ENCODE measurements at places on chromosomes 4 and X.
A peak's percentile ranks its signal among the peaks of the same experiment; 100 is the strongest.

DNA sequence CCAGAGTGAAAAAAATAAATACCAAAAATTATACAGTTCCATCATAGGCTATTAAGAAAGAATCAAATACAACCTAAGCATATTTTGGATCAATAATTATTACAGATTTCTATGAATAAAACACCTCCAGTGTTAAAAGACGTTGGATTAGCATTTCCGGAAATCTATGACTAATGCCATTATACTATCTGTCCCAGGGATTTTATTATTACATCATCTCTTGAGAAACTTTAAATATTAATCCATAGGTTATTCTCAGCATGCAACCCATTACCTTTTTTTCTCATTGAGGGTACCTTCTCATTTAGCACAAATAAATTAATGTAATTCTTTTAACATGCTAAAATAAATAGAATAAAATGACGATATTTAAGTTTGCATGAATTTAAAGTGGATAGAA, 44.6 kb downstream of the CXorf58 start:
- DNase-seq = no peak

GRCh38 chr4:73539386-73539785, 57.8 kb downstream of the AFM start:
- no peak for DNase-seq

DNA sequence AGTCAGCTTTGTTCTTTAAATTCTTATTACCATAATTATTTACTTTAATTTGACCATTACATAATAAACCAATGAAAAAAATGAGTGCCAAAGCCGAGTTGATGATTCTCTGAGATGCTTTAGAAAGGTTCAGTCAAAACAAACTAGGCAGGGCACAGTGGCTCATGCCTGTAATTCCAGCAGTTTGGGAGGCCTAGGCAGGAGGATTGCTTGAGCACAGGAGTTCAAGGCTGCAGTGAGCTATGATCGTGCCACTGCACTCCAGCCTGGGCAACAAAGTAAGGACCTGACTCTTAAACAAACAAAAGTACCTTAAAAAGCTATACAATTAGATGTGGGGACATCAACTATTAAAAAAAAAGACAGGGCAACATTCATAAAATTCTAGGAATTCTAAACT, 75.0 kb downstream of the AFAP1 start:
- DNase-seq = no peak

GRCh38 chr4:60934566-60935295, 265.4 kb upstream of the ADGRL3 start:
- no peak for DNase-seq

- no peak for DNase-seq
Observed at GRCh38 chrX:40418813-40419195, 162.0 kb upstream of the ATP6AP2 start.

DNA sequence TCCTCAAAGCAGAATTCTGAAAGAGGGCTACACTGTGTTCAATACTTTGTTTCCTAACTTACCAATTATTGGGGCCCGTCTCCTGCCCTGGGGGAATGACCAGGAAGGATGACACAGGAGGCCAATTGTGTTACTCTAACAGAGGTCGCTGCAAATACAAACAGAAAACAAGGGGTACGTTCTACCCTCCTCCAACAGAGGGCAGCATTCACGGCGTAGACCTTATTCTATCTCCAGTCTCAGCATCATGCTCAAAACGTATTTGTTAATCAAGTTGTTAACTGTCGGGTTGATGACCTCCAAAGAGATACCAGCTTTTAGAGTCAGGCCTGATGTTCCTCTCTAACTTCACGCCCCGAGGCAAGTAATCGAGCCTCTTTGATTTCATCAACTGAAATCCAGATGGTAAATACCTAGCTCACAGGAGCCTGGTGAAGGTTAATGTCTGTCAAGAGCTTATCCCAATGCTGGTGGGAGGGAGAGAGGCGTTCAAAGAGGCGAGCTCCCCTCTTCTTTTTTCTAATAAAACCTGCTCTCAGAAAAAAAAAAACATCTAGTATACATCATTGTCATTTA, 181.0 kb upstream of the KCNIP4 start:
- no peak for DNase-seq

- DNase-seq = no peak
Observed at GRCh38 chr4:108972613-108973283, 209.9 kb upstream of the ETNPPL start.

DNA sequence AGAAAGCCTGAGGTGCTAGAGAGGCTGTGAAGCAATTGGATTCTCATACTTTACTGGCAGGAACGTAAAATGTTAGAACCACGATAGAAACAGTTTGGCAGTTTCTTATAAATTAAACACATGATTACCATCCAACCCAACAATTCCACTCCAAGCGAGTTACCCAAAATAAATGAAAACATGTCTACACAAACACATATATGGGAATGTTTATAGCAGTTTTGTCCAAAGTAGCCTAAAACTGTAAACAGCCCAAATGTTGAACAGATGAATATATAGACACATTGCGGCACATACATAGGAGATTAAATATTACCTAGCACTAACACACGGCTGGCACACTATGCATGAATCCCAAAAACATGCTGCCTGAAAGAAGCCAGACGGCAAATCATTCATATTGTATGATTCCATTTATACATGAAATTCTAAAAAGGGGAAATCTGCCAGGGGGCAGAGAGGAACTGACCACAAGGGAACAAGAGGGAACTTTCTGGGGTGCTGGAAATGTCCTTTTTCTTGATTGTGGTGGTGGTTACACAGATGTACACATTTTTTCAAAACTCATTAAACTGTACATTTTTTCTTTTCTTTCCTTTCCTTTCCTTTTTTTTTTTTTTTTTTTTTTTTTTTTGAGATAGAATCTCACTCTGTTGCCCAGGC, 50.4 kb upstream of the SLC25A4 start:
- DNase-seq = no peak

DNA sequence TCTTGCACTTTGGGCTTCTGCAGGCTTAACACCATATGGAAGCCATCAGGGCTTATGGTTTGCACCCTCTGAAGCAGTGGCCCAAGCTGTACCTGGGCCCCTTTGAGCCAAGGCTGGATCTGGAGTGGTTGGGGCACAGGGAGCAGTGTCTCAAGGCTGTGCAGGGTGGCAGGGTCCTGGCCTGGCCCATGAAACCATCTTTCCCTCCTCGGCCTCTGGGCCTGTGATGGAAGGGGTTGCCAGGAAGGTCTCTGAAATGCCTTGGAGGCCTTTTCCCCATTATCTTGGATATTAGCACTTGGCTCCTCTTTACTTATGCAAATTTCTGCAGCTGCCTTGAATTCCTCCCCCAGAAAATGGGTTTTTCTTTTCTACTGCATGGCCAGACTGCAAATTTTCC, 134.7 kb upstream of the USP9X start:
- no peak for DNase-seq

- no peak for DNase-seq
Observed at GRCh38 chr4:81485310-81485980, 13.7 kb upstream of the RASGEF1B start.

- no peak for DNase-seq
Observed at GRCh38 chr4:3426465-3427133, 15.2 kb upstream of the HGFAC start.

GRCh38 chrX:150211988-150212387, 151.1 kb upstream of the MAMLD1 start:
- DNase-seq = no peak

GRCh38 chrX:109843963-109844751, 111.1 kb upstream of the ACSL4 start:
- DNase-seq = no peak

GRCh38 chrX:84188320-84188834, 378 bp upstream of the RPS6KA6 start:
- peak; percentile 26 for DNase-seq

GRCh38 chrX:13235930-13236329, 83.9 kb downstream of the ATXN3L start:
- DNase-seq = no peak

GRCh38 chr4:121270389-121270788, 106.3 kb upstream of the TNIP3 start:
- no peak for DNase-seq

DNA sequence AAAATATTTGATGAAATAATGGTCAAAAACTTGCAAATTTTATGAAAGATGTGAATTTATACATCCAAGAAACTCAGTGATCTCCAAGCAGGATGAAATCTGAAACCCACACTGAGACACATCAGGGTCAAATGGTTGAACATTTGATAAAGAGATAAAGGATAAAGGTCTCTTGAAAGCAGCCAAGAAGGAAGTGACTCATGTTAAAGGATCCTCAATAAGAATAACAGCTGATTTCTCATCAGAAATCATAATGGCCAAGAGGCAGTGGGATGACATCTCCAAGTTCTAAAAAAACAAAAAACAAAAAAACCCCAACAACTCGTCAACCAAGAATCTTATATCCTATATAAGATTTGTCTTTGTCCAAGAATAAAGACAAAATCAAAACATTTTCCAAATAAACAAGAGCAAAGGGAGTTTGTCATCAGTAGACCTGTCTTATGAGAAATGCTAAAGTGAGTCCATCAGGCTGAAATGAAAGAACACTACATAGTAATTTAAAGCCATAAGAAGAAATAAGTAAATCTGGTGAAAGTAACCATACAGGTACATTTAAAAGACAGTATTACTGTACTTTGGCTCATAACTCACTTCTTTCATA, 121.7 kb downstream of the PDS5A start:
- no peak for DNase-seq

GRCh38 chr4:169142391-169142790, 128.4 kb downstream of the SH3RF1 start:
- no peak for DNase-seq

DNA sequence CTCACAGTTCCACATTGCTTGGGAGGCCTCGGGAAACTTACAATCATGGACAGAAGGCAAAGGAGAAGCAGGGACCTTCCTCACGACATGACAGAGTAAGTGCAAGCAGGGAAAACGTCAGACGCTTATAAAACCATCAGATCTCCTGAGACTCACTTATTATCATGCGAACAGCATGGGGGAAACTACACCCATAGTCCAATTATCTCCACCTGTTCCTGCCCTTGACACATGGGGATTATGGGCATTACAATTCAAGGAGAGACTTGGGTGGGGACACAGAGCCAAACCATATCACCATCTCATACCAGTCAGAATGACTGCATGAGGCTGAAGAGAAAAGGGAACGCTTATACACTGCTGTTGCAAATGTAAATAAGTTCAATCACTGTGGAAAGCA, 1066.9 kb upstream of the PCDH7 start:
- no peak for DNase-seq

- no peak for DNase-seq
Observed at GRCh38 chr4:76757418-76757939, 140.5 kb downstream of the SOWAHB start.

GRCh38 chrX:132853040-132853439, 105.4 kb downstream of the HS6ST2 start:
- DNase-seq = no peak

DNA sequence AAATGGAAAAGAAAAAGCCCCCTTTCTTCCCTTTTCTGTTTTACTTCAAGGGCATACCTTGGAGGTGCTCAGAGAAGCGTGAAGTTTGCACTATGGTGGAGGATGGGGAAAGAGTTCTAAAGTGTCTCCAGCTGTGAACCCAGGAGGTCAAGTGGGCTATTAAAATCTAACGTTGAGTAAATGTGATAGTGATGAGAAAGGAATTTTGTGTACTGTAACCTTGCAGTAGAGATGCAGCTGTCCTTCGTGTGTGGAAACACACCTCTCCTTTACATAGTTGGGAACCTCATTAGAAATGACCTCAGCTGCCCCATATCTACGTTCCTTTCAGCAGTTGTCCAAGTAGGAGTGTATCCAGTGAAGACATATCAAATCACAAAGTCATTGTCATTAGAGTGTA, 26.5 kb downstream of the ADH5 start:
- no peak for DNase-seq

DNA sequence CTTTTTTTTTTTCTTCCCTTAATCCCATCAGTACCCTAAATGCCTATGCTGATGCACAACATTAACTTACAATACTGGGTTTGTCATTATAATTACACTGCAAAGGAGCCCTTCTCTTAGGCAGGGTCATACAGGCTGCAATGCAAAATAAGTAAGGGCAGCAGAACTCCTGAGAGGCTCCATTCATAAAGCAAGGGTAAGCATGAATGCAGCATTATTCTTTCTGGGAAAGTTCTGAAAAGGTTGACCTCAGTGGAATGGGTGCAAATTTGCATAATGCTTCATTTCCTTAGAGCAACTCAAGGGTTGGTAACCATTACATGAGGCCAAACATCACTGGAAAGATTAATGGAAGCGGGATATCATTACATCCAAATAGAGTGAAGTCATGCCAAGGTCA, 789.2 kb downstream of the KLHL13 start:
- no peak for DNase-seq

DNA sequence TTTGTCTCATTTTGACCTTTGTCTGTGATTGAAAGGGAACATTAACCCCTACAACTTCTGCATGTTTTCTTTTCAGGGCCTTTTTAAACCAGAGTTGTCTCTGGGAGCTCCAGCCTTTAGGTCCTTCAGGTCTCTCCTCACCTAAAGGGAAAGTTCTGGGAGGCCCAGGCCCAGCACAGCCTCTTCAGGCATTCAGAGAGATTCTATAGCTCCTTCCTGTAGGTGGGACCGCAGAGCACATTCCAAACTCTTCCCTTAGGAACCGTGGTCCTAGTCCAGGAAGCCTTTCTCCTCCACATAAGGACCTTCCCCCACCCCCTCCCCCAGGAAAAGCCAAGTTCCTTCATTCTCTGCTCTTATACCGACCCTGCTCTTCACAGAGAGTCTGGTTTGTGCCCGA, 14.9 kb downstream of the NKX6-1 start:
- DNase-seq = no peak

- DNase-seq = no peak
Observed at GRCh38 chr4:172927096-172927814, 241.4 kb upstream of the GALNT7 start.

- no peak for DNase-seq
Observed at GRCh38 chr4:154485127-154485773, 6.3 kb downstream of the DCHS2 start.

- DNase-seq = no peak
Observed at GRCh38 chr4:100372432-100372831, 145.4 kb downstream of the EMCN start.

GRCh38 chrX:42519666-42520231, 258.2 kb downstream of the PPP1R2C start:
- no peak for DNase-seq

- DNase-seq = no peak
Observed at GRCh38 chr4:84826681-84827080, 139.8 kb downstream of the WDFY3 start.

GRCh38 chrX:123153846-123154335, 30.2 kb upstream of the GRIA3 start:
- no peak for DNase-seq

GRCh38 chrX:80354966-80355465, 65.2 kb upstream of the TENT5D start:
- DNase-seq = no peak

- no peak for DNase-seq
Observed at GRCh38 chr4:98586291-98586961, 72.0 kb downstream of the TSPAN5 start.

- DNase-seq = no peak
Observed at GRCh38 chrX:112664924-112665323, 14.8 kb downstream of the LHFPL1 start.

DNA sequence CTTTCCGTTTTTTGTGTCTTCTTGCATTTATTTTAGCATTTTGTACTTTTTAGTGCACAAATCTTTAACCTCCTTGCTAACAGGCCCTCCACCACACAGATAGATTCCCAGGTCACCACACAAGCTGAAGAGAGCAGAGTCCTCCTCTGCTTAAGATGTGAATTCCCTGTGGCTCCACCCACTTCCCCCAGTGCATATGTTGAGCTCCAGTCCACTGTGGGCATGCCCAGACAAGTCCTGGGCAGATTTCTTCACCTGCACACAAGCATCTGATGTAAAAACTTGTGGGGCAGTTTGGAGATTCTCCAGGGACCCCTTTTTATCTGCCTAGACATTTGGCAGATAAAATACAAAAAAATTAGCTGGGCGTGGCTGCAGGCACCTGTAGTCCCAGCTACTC, 19.8 kb upstream of the PASD1 start:
- DNase-seq = no peak
